Caudate nucleus (tissue), 63 donors: ENCODE measurements at places on chromosomes 13 and 19.
A peak's percentile ranks its signal among the peaks of the same experiment; 100 is the strongest.

GRCh38 chr19:47615230-47615629 lies 6.3 kb downstream of the BICRA start:
- DNase-seq, result no peak

DNA sequence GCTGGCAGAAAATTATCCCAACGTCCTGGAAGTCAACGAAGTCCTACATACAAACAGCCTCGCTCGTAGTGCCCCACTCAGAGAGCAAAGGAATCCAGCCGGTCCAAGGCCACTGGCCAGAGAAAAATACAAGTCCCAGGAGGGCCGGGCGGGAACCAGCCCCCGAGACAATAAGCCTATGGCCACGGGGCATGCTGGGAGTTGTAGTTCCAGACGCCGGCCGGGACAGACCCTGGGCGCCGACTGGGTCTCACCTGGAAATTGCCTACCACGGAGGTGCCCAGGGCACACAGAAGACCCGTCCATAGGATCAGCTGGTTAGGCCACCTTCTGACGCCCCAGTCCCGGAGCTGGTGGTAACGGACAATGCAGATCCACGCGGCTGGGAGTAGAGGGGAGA lies 5.4 kb downstream of the TMEM150B start:
- no peak for DNase-seq

GRCh38 chr19:28443361-28443760 lies 769.6 kb downstream of the UQCRFS1 start:
- DNase-seq, result no peak

DNA sequence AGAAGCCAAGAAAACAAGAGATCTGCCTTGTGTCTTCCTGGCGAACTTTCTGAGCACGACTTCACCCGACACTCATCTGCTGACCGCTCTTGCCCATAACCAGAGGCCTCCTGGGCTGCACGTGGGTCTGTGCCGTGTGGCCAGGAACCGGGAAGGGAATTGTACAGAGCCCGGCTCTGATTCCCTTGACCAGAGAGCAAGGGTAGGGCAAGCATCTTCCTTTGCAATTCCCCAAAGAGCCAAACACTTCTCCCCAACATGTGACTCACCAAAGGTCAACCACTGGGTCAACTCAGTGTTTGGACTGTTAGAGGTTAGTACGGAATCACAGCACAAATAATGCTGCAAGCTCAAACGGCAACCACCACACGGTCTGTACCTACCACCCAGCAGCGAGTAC lies 48.9 kb downstream of the KLF2 start:
- DNase-seq, result no peak

DNA sequence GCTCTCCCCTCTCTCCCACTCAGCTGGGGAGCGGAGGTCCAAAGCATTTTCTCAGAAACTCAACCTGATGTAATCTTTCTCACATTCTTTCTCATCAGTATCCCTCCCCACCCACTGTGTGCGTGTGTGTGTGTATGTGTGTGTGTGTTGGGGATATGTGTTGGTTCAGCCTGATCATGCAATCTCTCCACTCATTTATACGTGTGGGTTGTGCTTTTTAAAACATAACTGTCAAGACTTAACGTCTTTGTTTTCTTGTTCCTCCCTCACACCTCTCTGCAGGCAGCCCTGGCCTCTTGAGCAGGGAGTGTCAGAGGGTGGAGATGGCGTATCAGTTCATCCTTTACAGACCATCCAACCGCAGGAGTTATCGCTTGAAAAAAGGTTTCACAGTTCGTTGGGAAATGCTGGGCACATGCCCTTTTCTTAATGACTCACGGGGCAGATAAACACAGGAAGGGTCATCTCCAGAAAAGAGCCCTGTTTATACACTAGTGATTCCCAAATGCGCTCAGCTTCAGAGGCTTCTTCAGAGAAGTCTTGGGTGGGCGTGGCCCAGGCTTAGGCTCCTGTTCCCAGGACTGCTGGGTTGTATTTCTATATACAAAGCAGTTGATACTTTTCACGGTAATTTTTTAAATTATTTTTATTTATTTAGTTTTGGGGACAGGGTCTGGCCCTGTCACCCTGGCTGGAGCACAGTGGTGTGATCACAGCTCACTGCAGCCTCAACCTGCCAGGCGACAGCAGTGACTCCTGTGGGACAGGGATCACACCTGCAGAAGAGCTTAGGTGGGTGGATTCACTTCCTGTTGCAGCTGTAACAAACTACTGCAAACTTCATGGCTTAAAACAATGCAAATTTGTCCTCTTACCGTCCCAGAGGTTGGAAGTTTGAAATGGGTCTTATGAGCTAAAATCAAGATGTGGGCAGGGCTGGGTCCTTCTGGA lies 60.3 kb downstream of the CCDC70 start:
- peak; percentile 18 for DNase-seq
